ENCODE measurements at places on chromosomes 11 and 22.
A peak's percentile ranks its signal among the peaks of the same experiment; 100 is the strongest.

DNA sequence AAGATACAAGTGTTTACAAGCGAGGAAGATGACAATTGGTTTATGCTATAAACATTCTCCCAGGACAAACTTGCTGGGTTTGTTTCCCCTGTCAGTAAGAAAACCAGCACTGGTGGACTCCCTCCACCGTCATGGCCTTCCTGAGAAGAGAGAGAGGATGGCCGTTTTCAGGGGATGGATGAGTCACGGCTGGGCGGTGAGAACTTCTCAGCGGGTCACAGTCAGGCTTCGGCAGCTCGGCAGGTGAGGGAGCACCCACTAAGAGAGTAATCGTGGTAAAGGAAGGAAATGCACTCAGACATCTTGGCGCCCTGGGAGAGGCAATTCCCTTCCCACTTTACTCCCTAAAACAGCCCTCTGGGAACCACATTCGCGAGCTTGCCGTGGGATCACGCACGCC, 83.9 kb downstream of the NCAM1 start:
- DNase-seq: no peak

GRCh38 chr11:72771507-72771906, 19.3 kb upstream of the ARAP1 start:
- peak; percentile 78 for DNase-seq

DNA sequence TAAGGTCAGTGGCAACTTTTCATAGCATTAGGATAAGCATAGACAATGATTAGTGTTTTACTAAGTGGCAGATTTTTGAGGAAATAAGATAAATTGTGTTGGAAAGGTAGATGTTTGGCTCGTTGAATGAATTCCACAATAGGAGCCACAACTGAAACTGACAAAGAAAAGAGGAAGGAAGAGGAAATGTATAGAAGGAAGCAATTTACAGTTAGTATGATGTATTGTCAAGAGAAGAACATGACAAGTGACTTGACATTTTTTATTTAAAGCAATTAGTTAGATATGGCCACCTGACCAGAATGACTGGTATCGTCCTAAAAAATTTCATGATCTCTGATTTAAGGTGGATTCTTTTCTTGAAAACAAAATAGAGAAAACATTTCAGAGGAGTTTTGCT, 3.1 kb upstream of the RAG2 start:
- DNase-seq: no peak

DNA sequence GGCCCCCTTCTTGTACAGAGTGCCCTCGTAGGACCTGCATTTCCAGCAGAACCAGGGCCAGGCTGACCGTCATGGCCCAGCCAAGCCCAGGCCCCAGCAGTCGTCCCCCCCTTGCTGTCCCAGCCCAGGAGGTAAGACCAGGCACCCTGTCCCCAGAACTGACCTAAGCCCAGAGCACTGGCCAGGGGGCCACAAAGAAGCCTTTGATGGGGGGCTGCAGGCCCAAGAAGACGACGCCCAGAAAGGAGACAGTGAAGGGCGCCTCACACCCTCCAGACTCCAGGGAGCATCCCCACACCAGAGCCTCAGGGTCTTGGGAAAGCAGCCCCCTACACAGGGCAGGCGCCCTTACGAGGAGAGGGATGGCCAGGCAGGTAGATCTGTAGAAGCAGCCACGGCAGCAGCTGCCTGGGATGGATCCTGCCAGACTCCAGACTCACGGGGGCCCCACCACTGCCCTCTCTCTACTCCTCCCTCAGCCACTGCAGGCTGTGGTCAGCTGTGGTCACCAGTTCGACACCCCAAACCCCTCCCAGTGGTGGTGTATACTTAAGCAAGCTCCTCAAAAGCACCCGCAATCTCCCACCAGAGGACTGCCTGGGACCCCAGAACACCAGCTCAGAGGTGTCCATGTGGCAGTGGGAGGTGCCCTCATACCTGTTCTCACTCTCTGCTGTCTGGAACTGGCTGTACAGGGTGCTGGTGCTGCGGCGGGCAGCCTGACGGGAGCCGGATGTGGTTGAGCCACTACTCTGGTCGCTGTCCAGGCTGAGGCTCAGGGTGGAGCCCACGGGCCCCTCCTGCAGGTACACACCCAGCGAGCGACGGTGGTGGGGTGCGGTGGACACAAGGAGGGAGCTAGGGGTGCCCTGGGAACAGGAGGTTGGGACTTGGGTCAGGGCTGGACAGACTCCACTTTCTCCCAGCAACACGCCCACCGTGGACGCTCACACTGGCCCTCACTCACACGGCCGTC, 27.0 kb downstream of the SBF1 start:
- DNase-seq: no peak

GRCh38 chr11:76291576-76292526, 85.5 kb upstream of the WNT11 start:
- no peak for DNase-seq

- no peak for DNase-seq
Measured at GRCh38 chr22:47295226-47295901, 532.9 kb downstream of the TBC1D22A start.

- no peak for DNase-seq
Measured at GRCh38 chr11:44397586-44398178, 87.7 kb upstream of the ALX4 start.

DNA sequence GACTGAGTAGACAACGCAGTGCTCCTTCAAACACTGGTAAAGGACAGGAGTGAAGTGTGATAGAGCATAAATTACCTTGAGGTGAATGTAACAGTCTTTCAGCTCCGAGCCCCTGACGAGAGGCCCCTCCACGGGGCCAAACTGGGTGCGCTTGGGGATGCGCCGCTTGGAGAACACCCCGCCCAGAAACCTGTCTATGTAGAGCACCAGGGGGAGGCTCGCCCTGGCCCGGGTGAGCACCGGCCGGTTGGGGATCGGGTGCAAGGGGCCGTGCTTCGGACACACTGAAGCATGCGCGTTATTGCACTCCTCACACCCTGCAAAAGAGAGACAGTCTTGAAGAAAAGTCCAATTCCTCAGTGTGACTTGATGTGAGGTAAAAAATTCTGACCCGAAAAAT, 49.3 kb upstream of the NFRKB start:
- DNase-seq: no peak

- no peak for DNase-seq
Measured at GRCh38 chr11:40882301-40882700, 577.2 kb downstream of the LRRC4C start.

DNA sequence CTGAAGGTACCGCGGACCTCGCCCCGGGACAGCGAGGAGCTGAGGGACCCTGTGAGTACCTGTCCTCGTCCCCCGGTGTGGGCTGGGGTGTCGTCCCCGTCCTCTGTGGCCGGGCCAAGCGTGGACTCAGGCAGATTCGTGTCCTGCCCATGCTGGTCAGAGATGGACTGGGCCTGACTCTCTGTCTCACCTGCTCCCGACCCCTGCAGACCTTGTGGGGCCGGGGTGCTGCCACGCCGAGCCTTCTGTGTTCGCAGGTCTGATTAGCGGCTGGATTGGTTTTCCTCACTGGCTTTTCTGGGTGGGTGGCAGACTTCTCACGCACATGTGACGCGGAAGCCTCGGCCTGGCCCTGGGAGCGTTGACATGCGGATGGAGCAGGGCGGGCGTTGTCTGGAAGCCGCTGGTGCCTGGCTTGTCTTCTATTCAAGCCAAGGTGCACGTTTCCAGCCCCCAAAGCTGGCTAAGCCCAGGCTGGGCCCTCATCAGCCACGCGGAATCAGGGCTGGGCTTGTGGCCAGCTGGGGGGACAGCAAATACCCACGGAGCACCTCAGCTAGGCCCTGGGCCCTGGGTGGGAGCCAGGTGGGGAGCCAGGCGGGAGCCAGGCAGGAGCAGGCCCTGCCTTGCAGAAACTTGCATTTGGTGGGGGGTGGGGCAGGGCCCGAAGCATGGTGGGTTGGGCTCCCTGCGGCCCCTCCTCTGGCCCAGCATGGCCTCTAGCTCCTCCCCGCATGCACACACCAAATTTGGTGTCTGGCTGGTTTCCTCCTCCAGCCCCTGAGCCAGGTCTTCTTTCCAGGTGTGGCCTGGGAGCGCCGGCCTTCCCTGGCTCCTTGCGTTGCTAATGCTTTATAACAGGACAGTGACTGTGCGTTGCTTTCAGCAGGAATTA, 7.0 kb downstream of the GRAMD4 start:
- no peak for DNase-seq

DNA sequence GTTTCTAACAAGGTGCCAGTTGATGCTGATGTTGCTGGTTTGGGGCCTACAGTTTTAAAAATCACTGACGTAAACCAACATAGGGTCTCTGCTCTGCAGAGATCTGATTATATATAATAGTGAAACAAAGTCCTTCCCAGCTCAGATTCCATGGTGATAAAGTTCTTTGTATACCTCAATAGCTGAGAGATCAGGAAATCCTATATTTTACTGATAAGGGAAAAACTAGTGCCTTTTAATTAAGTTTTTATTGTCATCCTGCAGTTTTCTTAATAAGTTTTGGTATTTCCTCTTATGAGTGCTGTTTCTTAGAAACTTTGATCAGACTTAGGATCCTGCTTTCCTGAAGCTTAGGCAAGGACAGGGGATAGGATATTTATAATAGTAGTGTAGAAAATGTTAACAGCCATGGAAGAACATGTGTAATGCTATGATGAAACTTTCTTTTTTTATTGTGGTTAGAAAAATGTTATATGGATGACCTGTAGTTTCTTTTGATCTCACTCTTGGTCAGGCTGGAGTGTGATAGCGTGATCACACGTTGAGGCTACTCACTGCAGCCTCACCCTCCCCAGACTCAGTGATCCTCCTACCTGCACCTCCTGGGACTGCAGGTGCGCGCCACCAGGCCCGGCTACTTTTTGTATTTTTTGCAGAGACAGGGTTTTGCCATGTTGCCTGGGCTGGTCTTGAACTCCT, 14.1 kb downstream of the CAPRIN1 start:
- DNase-seq: no peak

GRCh38 chr11:42462558-42463310, 849.1 kb upstream of the API5 start:
- DNase-seq: peak; percentile 17

DNA sequence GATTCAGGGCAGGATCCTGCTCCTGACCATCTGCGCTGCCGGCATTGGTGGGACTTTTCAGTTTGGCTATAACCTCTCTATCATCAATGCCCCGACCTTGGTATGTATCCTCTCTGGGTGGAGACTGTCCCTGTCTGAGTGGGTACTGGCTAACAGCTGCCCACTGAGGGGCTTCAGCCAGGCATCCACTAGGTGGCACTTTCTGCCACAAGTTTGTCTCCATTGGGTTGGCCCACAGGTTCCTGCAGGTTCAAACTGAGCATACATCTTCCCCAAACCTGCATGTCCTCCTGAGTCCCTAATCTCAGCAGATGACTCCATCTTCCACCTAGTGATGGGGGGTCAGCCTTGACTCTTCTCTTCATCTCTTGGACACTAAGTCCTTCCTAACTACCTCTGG, 4.4 kb downstream of the SLC2A11 start:
- DNase-seq: peak; percentile 66

- peak; percentile 71 for DNase-seq
Measured at GRCh38 chr11:86672007-86672621, at the start of gene ME3. Gene ME3 (minus strand): TSS chr11:86672616.

DNA sequence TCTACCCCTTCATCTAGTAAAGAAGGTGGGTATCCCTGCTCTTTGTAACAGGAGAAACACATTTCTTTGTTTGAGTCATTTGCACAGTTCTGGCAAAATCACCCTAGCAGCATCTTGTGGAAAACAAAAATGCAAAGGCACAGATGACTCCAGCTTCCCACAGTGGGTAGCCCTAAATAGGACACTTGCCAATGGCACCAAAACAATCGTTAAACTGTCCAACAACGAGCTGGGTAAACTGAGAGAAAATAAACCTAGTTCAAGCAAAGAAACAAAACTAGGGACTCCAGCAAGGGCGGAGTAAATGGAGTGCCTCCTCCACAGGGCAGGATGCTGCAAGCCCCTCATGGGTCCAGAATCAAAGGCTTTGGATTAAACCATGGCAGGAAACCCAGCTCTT, 239.5 kb downstream of the NTM start:
- peak; percentile 26 for DNase-seq

DNA sequence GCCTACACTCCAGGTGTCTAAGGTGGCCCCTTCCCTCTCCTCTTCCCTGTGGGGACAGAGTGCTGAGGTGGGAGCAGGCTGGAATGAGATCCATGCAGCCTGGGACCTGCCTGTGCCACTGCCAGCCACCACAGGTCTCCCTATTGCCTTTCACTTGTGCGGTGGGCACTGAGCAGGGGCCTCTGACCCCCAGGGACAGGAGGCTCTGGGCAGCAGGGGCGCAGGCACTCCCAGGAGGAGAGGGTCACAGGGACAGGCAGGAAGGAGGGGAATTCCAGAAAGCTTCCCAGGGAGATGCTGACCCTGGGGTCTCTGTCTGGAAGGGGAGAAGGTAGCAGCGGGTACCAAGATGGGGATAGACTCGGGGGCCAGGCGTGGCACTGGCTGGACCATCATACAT, 228.5 kb upstream of the B3GAT1 start:
- no peak for DNase-seq

GRCh38 chr11:45806937-45807791, 2.2 kb downstream of the SLC35C1 start:
- DNase-seq: peak; percentile 9

- DNase-seq: peak; percentile 47
Measured at GRCh38 chr11:74388678-74389327, 9.4 kb downstream of the PGM2L1 start.

- DNase-seq: no peak
Measured at GRCh38 chr11:95248666-95249467, 17.9 kb upstream of the SESN3 start.

- peak; percentile 74 for DNase-seq
Measured at GRCh38 chr11:6705905-6706535, 22.9 kb upstream of the MRPL17 start.

DNA sequence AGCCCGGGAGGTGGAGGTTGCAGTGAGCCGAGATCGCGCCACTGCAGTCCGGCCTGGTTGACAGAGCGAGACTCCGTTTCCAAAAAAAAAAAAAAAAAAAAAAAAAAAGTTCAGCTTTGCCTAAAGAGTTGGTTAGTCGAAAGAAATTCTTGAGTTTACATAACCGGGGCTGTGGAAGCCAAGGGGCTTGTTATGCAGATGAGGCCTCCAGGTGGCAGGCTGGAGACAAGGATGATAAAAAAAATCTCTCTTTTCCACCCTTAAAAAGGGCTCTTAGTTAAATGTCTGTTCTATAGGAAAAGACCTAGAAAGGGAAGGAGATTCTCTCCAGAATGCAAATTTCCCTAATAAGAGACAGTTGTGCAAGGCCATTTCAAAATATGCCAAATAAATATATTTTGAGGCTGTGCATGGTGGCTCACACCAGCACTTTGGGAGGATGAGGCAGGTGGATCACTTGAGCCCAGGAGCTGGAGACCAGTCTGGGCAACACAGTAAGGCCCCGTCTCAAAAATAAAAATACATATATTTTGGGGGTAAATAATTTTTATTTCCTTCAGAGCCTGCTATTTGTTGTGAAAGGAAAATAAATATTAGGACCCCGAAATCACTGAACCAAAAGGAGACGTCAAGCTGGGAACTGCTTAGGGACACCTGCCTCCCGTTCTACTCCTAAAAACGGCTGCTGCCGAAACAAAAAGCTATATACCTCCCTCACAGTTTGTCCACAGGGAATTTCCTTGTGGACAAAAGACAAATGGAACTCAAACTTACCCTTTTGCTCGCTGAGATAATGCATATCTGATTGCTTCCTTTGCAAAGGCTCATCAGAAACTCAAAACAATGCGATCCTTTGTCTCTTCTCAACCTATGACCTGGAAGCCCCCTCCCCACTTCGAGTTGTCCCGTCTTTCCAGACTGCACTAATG, 2.4 kb upstream of the IFITM2 start:
- DNase-seq: peak; percentile 84

- no peak for DNase-seq
Measured at GRCh38 chr22:35593071-35593890, 23.8 kb downstream of the MB start.

Data from AG20443 (cell line).